ENCODE measurements at places on chromosomes 5 and 9. TPM values are rescaled to one million over a fixed set of nuclear protein-coding genes. Genes with fewer than 3 reads are reported as not detected.

DNA sequence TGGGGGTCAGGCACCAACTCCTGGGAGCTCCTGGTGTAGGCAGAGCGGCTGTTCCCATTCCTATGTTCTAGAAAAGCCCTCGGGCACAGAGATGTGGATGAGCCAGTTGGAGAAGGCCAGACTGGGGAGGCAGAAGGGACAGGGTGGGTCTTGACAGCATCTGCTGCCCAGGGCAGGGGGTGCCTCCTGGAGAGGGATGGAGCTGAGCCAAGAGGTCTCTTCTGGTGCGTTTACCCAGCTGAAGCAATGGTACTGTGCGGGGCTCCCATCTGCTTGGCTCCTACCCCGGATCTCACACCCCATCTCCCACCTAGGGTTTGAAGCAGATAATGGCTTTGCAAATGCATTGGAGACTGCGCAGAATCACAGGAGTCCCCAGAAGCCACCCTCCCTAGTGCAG is 41.3 kb downstream of the SHB start:
- DNase-seq, result no peak

DNA sequence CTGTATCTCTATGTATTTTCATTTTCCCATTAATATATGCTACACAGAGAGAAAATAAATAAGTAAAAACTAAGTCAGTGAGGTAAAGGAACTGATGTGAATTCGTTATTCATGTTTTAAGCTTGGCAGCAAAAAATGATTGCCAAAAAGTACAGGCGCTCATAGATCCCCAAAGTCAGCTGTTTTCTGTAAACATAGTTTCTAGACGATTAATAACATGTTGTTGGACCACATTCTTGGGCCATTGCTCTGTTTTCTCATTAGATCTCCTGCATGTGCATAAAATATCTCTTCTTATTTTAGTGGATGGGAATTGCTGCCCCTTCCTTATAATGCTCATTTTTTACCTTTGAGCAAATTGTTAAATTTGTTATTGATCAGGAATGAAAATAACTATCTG is 215.2 kb downstream of the TLE1 start:
- no peak for DNase-seq

- no peak for DNase-seq
Measured at GRCh38 chr9:91383577-91383976, 21.9 kb upstream of the AUH start.

GRCh38 chr5:136209346-136209910 is 16.5 kb upstream of the SMIM32 start:
- no peak for DNase-seq

GRCh38 chr5:981456-981855 is 27.1 kb upstream of the NKD2 start:
- DNase-seq, result no peak

- DNase-seq, result no peak
Measured at GRCh38 chr9:136847088-136847825, 2.0 kb upstream of the PHPT1 start.

DNA sequence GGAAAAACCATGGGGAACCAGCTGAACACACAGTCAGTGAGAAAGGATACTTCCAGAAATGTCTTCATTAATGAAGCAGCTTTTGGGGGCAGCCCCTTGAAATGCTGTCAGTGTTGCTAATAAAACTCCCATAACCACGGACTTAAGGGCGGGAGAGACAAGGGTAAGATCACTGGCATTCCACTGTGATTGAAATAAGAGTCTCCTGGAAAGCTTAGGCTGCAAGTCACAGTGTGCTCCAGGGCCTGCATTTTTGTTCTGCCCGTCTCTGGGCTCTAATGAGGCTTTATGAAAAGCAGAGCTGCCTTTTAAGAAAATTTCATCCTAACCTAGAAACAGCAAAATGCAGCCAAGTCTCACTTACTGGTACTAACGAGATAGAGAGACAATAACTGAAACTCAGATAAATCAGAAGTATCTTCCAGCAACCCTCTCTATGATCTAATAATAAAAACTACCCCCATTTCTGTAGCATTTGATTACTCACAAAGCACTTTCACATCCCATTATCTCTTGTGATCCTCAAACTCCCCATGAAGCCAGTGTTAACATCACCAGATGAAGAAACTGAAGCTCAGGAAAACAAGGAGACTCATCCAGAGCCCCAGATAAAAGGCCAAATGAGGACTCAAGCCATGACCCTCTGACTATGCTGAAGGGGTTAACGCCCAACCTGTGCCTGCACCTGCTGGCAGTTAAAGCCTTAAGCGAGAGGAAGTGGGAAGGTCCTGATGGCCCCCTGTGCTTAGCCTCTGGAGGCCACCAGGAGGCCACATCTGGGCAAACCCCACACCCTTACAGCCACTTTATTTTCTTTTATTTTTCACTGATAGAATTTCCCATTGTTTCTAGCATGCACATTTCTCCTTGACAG is 37.5 kb downstream of the SPOCK1 start:
- no peak for DNase-seq

DNA sequence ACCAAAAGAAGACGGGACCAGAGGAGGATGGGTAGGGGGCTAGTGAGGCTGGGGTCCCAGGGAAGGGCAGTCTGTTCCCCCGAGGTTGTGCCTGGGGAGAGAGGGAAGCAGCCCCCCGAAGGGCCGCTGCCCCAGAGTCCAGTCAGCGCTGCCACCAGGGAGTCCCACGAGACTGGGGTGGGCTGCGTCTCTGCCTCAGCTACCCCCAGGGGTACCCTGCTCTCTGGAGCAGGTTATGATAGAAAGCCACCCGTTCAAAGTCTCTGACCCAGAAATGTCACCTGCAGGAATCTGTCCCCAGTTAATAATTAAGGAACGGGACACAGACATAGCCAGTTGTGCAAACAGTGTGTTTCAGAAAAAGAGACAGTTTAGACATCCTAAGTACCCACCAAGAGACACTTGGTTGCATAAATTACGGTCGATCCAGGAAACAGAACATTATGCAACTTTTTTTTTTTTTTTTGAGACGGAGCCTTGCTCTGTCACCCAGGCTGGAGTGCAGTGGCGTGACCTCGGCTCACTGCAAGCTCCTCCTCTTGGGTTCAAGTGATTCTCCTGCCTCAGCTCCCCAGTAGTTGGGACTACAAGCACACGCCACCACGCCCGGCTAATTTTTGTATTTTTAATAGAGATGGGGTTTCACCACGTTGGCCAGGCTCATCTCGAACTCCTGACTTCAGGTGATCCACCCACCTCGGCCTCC is 10.7 kb upstream of the AGPAT2 start:
- no peak for DNase-seq

DNA sequence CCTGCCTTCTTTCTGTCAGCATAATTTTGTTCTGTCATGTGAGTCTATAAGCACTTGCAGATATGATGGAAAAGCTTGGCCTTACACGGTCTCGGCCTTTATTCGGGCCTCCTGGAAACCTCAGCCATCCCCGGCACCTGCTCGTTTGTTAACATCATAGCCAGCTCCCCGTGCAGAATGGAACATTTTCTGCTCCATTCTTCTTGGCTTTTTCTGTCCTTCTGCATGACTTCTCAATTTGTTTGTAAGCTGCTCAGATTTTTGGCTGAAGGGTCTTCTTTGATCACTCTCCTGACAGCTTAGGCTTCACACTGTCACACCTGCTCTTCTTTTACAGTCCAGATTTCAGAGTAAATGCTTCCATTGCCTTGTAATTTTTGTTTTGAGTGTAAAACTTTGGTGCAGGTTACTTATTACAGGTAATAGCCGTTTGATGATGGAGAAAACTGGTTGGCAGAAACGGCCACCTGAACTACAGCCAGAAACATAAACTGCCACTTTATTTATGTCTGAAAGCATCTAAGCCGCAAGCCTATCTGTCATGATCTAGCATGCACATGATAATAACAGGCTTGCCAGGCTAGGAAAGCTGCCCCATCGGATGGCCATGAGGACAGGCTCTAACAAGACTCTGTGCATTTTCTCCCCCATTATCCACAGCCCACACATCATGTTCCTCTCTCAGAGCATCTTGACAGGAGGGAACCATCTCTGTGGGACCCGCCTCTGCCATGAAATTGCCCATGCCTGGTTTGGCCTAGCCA is 197.0 kb downstream of the AOPEP start:
- no peak for DNase-seq

- no peak for DNase-seq
Measured at GRCh38 chr5:134436523-134437339, 25.1 kb upstream of the CDKN2AIPNL start.

DNA sequence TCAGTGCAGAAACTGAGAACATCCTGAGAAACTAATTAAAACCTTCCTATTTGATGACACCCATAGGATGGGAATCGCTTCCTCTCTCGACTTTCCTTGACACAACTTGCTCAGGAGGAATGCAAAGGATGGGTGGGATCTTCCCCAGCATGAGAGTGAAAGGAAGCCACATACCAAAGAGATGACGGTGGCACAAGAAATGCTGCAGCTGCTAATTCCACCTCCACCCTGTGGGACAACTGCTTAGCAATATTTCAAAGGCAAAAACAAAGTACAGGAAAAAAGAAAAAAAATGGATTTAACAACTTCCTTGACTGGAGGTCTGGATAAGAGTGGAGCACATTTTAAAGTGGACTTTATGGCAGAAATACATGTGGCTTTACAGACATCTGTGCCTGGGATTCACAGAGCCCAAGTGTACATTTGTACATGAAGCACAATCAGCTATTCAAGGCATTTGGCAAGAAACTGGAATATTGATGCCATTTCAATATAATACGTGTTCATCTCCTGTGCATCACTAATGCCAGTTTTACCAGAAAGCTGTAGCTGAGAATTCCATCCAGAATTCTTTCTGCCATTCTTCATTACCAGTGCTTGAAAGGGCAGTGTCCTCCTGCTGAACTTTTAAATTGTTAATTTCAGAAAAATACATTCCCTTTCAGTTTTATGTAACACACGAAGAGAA is 359.2 kb upstream of the ACTBL2 start:
- DNase-seq, result no peak

- no peak for DNase-seq
Measured at GRCh38 chr9:4334410-4334813, 34.5 kb upstream of the GLIS3 start.

DNA sequence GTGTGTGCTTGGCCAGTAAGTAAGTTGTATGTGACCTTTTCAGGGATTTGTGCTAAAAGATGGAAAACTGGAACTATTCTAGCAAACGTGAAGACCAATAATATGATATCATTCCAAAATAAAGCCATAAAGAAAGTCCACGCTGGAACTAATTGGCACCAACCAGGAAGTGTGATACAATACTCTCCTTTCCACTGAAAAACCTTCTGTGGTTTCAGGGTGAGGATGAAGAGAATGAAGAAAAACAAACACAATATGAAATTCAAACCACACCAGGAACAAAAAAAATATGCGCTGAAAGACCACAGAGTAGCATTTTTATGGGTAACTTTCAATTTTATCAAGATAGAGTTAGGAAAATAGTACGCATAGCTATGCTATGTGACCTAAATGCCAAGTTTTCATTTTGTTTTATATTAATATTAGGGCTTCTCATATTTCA is 105.8 kb downstream of the EFNA5 start:
- no peak for DNase-seq

DNA sequence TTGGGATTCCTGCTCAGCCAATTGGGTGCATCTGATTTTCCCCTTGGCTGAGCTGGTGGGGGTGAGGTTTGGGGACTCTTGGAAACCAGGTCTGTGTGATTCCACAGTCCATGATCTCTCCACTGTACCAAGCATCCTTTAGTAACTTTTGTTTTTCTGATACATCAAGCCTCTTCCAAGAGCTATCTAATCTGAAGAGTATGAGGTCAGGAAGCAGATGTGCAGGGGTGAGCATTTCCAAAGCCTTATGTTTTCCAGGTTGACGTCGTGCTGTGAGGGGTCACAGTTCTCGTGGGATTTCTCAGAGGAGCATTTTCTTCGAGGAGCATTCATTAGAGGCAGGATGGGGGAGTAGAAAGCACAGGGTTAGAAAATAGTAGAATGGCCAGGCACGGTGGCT is 95.3 kb downstream of the KLF4 start:
- DNase-seq, result no peak

DNA sequence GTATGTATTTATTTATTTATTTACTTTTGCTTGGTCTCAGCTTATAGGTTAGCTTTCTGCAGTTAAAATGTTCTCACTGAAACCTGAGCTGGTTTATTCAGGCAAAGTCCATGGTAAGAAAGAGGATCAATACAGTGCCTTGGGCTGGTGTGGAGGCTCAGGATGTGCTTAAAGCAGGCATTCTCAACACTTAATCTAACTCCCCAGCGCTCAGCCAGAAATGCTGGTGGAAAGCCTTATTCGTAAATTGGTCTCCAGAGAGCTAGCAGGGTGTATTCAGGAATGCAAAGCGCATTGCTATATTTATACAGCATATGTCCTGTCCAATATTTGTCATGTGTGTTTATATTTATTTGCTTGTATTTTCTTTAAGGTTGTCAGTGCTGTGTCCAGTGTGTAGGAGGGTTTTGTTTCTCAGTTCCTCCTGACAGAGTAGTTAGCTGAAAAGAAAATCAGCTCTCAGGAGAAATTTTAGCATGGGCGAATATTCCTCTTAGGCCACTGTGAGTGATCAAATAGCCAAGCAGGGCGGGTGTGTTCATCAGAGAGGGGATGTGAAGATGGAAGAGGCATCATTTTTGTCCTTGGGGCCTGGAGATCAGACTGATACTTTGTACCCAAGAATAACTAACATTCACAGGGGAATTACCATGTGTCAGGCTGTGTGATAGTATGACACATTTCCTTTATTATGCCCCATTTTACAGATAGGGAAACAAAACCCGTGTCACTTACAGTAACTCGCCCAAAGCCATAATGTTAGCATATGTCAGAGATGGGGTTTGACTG is 65.8 kb downstream of the DOCK2 start:
- DNase-seq, result no peak

DNA sequence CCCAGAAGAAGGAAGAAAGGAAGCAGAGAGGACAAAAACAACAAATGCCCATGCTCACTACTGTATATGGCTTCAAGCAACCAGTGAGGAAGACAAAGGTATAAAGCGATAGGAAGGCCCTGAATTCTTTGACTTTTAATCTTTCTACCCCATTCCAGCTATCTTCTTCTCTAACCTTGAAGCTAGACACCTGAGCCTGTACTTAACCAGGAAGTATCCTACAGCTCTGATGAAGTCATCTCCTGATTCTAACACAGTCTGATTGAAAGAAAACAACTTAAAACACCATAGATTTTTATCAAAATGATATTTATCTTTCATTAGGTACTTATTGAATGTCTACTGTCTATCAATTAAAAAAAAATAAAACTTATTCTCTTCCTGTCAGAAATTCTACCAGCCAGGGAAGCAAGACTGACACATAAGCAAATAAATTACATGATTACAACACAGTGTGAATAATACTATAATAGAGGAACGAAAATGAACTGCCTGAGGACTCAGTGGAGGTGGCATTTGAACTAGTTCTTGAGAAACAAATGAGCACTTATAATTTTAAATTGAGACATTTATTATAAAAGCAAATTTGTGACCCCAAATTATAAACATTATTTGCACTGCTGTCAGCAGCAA is 123.3 kb upstream of the ELL2 start:
- no peak for DNase-seq

GNA14 gene
- 21.8 TPM for polyA plus RNA-seq

CORO2A gene
- polyA plus RNA-seq, result 2.1 TPM

IRGM gene
- polyA plus RNA-seq, result 1.3 TPM

WDR38 gene
- polyA plus RNA-seq, result 0.60 TPM

CNTNAP3B gene
- 18.6 TPM for polyA plus RNA-seq

SWI5 gene
- polyA plus RNA-seq, result 30.3 TPM

SLC25A48 gene
- 3.5 TPM for polyA plus RNA-seq

All from left renal pelvis (tissue), 4 donors.